GM12891 (cell line): ENCODE measurements at places on chromosomes 5 and 9.

DNA sequence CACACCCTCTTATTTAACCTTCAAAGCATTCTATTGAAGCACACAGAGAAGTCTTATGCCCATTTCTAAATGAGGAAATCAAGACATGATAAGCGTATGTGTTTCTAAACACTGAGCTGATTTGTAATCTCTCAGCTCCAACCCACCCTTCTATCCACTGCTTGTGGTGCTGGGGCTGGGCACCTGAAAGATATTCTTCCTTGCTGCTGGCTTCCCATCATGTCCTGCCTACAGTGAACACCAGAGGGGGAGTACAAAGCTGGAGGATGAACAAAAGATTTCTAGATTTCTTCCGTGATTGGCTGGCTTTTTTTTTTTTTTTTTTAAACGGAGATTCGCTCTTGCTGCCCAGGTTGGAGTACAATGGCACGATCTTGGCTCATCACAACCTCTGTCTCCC lies 14.4 kb downstream of the ACTL7A start:
- DNase-seq = no peak

- no peak for DNase-seq
These were observed 107.5 kb downstream of the GALNT10 start for GRCh38 chr5:154298065-154298464.

- DNase-seq = no peak
These were observed 35.5 kb downstream of the FBXO10 start for GRCh38 chr9:37540634-37541033.

GRCh38 chr5:171979606-171980005 lies 26.8 kb downstream of the FBXW11 start:
- DNase-seq = no peak

DNA sequence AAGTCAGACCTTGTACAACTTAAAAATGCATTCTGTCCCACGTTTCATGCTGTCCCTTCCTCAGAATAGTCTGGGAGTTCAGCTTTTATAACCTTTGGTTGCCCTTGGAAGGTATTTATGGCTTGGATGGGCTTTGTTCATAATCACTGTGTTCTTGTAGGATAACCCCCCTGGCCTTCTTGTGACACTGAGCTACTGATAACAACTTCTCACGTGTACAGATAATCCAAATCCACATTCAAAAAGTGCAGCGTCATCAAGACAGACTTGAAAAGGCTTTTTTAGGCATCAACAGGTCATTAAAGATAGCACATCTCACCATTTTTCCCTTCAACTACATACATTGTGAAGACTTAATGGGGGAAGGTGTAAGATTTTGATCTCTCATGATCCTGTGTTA lies 42.0 kb downstream of the SLC1A3 start:
- no peak for DNase-seq

DNA sequence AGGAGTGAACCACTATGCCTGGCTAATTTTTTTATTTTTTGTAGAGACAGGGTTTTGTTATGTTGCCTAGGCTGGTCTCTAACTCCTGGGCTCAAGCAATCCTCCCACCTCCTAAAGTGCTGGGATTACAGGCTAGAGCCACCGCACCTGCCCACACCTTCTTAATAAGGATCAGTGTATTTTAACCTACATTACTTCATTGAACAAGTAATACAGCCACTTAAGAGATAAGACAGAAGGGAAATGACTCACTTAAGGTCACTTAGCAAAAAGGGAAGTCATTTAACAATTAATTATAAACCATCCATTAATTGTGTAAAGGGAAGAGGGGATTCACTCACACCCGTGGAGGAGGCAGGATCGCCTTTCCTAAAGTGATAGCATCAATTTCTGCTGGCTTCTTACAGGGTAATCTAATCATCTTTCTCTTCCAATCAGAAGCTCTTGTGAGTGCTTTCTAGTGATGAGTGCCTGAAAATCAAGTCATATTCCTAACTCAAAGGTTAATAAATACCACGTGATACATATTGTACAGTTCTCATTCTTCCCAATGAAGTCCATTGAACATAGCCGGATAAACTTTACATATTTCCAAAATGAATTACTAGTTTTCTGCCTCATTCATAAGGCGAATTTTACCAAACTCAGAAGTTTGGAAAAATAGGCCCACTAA lies 3.5 kb downstream of the FBXW11 start:
- no peak for DNase-seq

DNA sequence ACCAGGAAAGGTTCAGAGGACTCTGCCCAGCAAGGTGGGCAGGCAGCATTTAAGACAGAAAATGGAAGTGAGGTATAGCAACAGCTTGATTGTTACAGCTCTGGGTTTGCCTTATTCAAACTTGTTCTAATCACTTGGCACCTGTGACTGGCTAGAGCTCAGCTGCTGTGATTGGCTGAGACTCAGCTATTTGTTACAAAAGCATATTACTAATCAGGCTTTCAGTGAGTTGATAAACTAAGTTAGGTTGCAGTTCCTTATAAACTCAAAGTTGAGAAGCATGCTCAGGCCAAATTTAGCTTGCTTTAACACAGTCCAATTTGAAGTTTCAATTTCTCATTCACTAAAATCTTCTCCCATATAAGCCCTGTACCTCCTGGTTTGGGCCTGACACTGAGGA lies 56.3 kb downstream of the GDA start:
- DNase-seq = no peak

GRCh38 chr5:90503596-90503995 lies 25.8 kb downstream of the LYSMD3 start:
- no peak for DNase-seq

GRCh38 chr9:70789086-70789485 lies 332.3 kb downstream of the TRPM3 start:
- DNase-seq = no peak

DNA sequence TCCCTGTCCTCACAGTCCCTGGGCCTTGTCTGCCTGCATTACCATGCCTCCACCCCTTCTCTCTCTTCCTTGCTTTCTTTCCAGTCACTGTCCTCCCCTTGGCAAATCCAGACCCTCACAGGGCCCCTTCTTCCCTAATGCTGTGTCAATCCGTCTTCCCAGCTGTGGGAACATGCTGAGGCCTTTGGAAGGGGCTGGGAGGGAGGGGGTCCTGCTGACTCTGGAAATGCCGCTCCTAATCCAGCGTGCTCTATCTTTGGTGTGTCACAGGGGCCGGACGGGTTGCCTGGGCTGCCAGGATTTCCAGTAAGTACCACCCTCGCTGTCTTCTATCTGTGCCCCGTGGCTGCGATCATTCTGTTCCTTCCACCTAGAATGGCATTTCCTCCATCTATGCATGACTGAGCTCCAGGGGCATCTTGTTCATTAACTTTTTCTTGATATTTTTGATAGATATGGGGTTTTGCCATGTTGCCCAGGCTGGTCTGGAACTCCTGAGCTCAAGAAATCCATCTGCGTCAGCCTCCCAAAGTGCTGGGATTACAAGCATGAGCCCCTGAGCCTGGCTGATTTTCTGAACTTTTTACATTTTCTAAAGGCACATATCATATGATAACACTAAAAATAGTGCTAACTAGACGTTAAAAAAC lies 64.5 kb upstream of the TGFBR1 start:
- DNase-seq = no peak

GRCh38 chr9:116095403-116095802 lies 58.2 kb upstream of the PAPPA start:
- DNase-seq = no peak

- no peak for DNase-seq
These were observed 245.7 kb downstream of the ASTN2 start for GRCh38 chr9:117169089-117169621.

GRCh38 chr9:135611142-135611874 lies 28.0 kb downstream of the GLT6D1 start:
- DNase-seq = no peak

DNA sequence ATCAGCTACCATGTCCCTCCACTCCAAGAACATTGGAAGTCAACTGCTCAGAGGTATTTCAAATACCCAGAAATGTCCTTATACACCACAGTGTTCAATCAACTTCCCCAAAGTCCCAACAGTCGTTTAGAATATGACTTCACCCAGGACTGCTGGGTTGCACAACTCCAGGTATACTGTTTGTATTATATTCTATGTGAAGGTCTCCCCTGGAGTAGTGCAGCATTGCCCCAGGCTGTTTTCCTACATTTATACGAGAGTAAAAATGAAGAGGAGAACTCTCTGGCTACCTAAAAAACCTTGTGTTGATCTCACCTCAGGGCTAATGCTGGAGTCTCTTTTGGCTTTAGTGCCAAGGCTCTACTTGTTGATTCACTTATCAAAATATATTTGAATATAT lies 183.6 kb upstream of the MAP3K1 start:
- DNase-seq = no peak

- no peak for DNase-seq
These were observed 18.1 kb downstream of the KDM3B start for GRCh38 chr5:138370537-138370936.

- DNase-seq = no peak
These were observed 7.6 kb upstream of the AOPEP start for GRCh38 chr9:94718936-94719335.

- DNase-seq = no peak
These were observed 93.5 kb downstream of the HRH2 start for GRCh38 chr5:175751369-175751768.

DNA sequence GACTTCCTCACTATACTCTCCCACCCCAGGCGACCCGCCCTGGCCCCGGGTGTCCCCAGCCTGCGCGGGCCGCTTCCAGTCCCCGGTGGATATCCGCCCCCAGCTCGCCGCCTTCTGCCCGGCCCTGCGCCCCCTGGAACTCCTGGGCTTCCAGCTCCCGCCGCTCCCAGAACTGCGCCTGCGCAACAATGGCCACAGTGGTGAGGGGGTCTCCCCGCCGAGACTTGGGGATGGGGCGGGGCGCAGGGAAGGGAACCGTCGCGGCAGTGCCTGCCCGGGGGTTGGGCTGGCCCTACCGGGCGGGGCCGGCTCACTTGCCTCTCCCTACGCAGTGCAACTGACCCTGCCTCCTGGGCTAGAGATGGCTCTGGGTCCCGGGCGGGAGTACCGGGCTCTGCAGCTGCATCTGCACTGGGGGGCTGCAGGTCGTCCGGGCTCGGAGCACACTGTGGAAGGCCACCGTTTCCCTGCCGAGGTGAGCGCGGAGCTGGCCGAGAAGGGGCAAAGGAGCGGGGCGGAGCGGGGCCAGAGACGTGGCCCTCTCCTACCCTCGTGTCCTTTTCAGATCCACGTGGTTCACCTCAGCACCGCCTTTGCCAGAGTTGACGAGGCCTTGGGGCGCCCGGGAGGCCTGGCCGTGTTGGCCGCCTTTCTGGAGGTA lies 2.1 kb downstream of the CA9 start:
- no peak for DNase-seq

DNA sequence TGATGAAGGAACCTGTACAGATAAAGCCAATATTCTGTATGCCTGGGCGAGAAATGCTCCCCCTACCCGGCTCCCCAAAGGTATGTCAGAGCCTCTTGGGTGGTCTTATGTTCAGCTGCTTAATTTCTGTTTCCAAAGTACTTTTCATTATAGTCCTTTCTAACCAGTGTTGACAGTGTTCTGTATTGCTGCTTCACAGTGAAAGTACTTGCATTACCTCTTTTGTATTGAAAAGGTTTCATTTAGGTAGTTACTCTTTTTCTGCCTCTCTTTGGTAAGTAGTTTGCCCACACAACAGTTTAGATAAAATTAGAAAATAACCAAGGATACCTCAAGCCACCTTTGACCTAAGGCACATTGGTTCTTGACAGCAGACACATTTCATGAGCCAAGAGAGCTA lies 169.9 kb downstream of the PAM start:
- DNase-seq = no peak

- no peak for DNase-seq
These were observed 212.7 kb upstream of the PIK3R1 start for GRCh38 chr5:68002836-68003235.

- no peak for DNase-seq
These were observed 181.2 kb upstream of the DMAC1 start for GRCh38 chr9:7980691-7981289.

- no peak for DNase-seq
These were observed 38.6 kb upstream of the SRP19 start for GRCh38 chr5:112822456-112822855.

DNA sequence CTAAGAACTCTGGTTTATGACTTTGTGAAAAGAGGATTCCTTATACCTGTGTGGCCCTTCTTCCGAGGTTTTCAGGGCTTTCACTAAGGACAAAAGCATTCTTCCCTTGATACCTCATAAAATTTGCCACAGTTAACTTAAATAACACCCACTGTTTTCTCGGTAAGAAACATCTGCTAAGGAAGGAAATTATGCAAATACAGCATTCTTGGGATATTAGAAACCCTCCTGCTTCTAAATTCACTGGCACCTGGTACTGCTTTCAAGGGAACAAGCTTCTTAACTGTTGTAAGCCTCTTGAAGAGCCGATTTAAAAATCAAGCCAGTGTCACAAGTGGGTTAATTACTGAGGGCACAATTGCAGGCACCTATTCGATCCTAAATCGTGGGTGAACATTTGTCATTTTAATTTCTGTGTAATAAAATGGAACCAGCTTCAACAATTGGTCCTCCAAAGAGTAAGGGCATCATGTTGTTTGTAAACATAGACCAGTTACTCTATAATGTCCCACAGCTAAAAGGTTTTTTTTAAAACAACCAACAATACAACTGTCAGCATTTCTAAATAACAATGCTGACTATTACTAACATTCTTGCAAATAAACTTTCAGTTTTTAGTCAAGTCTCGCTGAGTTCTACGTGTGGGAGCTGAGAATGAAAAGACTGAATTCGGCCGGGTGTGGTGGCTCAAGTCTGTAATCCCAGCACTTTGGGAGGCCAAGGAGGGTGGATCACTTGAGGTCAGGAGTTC lies 26.6 kb downstream of the AK3 start:
- no peak for DNase-seq

DNA sequence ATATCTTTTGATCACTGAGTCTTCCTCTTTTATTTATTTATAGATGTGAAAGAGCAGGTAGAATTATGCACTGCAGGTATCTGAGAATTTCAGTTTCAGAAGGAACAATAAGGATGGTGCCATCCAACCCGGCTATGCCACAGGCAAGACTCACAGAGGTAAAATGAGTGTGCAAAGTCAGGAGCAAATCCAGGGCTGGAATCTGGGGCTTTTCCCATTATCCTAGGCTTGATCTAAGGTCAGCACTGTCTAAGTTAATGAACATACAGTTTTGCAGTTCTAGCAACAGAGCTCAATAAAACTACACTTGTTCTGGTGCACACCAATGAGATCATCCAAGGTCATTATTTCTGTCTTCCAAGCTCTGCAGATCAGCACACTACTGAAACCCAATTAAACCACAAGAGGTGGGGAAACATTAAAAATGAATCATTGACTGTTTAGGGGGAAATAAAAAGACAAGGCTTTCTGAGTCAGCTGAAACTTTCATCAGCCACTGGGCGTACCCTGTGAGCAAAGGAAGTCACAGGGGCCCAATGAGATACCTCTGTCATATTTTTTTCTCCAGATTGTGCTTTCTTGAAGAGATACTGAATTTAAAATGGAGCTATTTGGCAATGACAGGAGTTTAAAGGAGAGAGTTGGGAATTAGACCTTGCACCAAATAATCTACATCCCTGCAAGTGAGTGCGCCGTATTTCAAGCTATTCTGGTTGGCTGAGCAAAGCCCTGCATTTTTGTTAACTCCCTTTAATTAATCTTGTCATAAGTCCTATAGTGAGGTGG lies 662.2 kb upstream of the ZNF608 start:
- no peak for DNase-seq

GRCh38 chr5:74341221-74341620 lies 299.3 kb downstream of the ENC1 start:
- DNase-seq = no peak

GRCh38 chr5:57302643-57303042 lies 128.8 kb downstream of the GPBP1 start:
- no peak for DNase-seq
